ENCODE measurements at places on chromosomes 3 and 15.
A peak's percentile ranks its signal among the peaks of the same experiment; 100 is the strongest.

DNA sequence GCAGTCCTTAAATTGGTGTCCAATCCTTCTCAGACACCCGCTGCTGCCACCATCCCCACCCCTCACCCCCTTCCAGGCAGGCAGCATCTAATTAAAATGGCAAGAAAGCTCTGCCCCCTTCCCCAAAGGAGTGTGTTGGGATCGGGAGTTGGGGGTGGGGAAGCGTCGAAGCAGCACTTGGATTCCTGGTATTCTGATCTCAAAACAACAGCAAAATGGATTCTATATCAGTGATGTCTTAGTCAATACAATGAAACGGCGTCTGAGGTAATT, 1.4 kb downstream of the TNIK start:
- no peak for DNase-seq

DNA sequence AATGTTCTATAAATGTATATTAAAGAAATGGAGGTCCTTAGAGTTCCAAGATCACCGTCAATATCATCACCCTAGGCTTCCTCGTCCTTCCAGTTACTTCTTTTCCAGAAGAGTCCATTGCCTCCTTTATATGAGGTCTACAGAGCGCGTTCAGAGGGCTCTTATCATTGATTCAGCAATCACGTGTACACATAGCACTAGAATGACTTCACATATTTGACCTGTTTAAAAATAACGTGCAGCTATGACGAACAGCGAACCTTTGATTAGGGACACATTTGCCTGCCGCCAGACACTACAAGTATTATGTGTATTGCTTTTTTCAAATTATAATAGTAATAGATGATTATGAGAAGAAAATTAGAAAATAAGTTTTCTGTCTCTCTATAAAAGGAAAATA, 26.0 kb downstream of the IGF1R start:
- peak; percentile 81 for DNase-seq

- peak; percentile 69 for DNase-seq
These were observed 59.0 kb upstream of the ACKR4 start for GRCh38 chr3:132538072-132538471.

- DNase-seq = no peak
These were observed 254.2 kb upstream of the NR2F2 start for GRCh38 chr15:96076350-96076749.

- peak; percentile 58 for DNase-seq
These were observed 48.5 kb downstream of the ITGA11 start for GRCh38 chr15:68383161-68384074.

- no peak for DNase-seq
These were observed 115.9 kb upstream of the EPHA3 start for GRCh38 chr3:88991496-88991895.

- no peak for DNase-seq
These were observed 867.8 kb downstream of the SQOR start for GRCh38 chr15:46502667-46503066.

GRCh38 chr15:52114261-52115055, 1.9 kb upstream of the BCL2L10 start:
- no peak for DNase-seq

- no peak for DNase-seq
These were observed 3.0 kb downstream of the CFAP20DC start for GRCh38 chr3:59046839-59047238.

DNA sequence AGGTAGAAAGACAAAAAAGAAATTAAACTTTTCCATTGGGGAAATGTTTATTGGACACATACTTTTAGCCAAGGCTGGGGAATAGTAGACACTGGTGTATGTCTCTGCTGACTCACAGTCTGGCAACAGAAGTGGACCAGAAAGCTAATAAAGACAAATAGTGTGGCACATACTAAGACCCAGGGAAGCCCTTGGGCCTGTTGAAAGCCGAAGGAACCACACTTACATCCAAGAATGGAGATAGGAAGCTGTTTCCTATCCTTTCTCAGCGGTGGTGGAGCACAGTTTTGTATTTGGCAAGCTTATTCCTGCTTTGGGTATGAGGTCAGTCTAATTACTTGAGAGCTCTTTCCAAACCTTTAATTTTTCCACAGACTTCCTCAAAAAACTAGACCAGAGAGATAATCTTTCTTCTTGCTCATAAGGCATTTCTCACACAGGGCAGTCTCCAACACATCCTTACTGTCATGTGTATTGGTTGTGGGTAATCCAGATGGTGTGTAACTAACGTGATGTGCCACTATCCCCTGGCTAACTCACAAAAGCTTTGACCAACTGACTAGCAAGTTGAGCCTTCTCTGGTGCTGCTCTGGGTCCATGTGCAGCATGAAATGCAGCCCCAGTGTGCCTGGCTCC, 279.1 kb upstream of the IGF1R start:
- DNase-seq = no peak

- DNase-seq = no peak
These were observed 28.4 kb upstream of the LIMD1 start for GRCh38 chr3:45566196-45566595.

DNA sequence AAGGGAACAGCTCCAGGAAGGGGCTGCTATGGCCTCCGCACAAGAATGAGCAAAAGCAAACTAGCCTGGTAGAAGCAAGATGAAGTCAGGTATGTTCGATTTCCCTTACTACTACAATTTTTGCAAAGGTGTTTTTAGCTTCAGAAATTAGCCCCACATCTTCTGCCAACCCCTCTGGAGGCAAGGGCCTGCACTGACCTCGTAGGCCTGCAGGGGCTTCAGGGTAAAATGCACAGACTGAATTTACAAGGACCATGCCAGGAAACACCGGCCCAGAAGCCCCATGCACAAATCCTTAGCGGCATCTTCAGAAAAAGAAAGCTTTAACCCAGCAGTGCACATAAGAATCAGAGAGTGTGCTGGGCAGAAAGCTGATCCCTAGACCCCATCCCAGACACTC, 53.0 kb downstream of the SLC6A1 start:
- DNase-seq = no peak

- no peak for DNase-seq
These were observed 517.1 kb downstream of the ROBO1 start for GRCh38 chr3:79250746-79251145.

DNA sequence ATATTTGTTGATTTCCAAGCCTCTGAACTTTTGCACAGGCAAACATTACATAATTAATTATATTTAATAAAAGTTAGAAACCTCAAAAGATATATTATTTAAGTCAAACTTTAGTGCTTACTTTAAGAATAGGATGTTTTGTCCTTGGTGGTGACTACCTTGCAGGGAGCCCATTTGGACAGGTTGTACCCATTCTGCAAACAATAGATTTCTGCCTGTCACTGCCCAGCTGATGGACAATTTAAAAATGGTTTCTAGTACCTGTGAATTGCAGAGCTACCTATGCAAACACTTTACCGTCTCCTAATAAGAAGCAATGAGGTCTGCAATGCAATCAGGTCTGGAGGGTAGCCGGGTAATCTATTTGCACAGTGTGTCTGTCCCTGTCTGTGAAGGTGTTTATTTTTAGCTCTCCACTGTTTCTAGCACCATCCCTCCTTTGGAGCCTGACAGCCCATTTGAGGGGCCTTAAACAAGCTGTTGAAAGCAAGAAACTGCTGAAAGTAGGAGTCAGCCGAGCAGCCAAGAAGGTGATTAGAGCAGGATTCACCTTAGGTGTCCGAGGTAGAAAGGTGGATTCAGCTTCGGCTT, 556.2 kb upstream of the CFAP20DC start:
- no peak for DNase-seq
